ENCODE measurements at places on chromosomes 1 and 21.

GRCh38 chr1:211194826-211195225 is 60.9 kb upstream of the KCNH1 start:
- no peak for DNase-seq

GRCh38 chr1:184417916-184418315 is 31.1 kb downstream of the C1orf21 start:
- no peak for DNase-seq

DNA sequence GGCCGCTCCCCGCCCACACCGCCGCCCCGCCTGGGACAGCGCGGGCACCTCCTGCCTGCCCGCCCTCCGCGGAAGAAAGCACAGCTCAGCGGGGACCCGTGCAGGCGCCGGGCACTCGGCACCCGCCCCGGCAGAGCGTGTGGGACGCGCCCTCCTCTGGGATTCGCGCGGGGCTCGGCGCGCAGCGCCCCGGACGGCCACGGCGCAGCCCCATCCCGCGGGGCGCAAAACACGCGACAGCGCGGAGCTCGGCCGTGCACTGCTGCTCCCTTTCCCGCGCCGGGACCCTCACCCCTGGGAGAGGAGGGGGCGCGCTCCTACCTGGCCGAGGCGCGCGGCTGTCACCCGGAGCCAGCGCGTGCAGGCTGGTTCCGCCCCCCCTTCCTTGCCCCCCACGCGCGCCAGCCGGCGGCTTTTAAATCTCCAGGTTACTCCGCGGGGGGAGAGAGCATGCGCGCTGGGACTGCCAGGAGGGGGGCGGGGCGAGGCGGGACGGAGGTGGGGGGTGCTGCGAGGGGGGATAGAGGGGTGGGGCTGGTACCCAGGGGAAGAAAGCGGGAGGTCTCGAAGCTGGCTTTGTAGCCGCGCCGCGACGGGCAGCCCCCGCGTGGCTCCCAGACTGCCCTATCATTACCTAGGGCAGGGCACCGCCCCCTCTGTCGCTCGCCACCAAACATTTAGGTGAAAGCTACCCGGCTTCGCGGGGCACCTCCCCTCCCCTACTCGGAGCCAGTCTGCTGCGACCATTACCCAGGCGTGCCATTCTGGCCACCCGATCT is at the start of gene SLC45A3:
Gene SLC45A3, minus strand, starts transcription at position 437 of the 779 bp plus-strand sequence. CDS start 15,853 bp downstream, outside the sequence.
- no peak for DNase-seq

DNA sequence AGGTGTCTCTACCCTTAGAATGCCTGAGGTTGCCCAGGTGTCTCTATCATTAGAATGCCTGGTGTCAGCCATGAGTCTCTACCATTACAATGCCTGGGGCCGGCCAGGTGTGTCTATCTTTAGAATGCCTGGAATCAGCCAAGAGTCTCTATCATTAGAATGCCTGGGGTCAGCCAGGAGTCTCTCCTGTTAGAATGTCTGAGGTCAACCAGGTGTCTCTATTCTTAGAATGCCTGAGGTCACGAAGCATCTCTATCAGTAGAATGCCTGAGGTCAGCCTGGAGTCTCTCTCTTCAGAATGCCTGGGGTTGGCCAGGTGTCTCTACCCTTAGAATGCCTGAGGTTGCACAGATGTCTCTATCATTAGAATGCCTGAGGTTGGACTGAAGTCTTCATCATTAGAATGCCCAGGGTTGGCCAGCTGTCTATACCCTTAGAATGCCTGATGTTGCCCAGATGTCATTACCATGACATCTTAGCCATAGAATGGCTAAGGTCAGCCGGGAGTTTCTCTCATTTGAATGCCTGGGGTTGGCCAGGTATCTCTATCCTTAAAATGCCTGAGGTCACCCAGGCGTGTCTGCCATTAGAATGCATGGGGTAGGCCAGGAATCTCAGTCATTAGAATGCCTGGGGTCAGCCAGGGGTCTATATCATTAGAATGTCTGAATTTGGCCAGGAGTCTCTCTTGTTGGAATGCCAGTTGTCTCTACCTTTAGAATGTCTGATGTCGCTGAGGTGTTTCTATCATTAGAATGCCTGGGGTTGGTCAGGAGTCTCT is 44.0 kb downstream of the RNF187 start:
- DNase-seq = no peak

GRCh38 chr1:239008568-239008967 is 377.8 kb upstream of the CHRM3 start:
- DNase-seq = no peak

DNA sequence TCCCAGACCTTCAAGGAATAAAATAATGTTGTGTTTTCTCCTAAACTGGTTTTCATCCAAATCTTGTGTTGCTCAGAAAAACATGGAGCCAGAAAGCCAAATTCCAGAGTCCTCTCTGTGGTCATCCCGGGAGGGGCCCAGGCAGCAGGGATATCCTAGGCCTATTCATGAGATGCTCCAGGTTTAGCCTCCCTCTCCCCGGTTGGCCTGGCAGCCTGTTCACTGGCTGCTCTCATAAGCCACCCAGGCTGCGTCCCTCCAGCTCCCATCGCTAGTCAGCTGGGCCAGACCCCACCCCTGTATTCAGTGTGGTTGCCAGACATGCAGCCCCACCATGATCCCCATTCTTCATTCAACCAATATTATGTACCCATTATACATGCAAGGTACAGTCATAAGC is 113.4 kb upstream of the F3 start:
- DNase-seq = no peak

- DNase-seq = no peak
These were observed 19.4 kb downstream of the JUN start for GRCh38 chr1:58764294-58764978.

DNA sequence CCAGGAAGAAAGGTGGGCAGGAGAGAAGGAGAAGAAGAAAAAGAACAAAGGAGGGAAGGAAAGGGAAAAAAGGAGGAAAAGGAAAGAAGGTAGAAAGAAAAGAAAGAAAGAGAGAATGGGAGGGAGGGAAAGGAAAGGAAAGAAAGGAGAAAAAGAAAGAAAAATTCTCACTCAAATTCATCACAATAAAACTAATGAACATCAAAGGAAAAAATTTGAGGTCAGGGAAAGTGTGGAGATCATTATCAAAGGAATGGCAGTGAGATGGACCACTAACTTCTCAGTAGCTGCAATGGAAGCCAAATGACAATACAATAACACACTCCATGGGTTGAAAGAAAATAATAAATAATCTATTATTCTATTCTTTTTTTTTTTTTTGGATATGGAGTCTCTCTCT is 48.0 kb upstream of the JAK1 start:
- no peak for DNase-seq

- DNase-seq = no peak
These were observed 208.1 kb downstream of the USH2A start for GRCh38 chr1:216215169-216215568.

DNA sequence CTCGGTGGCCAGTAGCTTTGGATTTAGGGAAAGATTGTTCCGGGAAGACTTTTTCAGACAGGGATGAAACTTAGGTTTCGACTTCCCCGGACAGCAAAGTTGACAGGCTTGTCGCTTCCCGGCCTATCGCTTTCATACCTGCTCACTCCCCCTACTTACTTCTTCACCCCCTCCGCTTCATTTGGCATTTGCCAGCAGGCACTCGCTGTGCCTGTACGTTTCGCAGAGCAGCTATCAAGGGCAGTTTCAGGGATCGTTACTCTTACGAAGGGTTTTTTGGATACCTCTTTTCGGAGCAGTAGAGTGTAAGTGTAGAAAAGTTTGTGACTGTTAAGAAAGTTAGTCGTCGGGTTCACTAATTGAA is 393 bp downstream of the BLZF1 start:
- peak; percentile 23 for DNase-seq

DNA sequence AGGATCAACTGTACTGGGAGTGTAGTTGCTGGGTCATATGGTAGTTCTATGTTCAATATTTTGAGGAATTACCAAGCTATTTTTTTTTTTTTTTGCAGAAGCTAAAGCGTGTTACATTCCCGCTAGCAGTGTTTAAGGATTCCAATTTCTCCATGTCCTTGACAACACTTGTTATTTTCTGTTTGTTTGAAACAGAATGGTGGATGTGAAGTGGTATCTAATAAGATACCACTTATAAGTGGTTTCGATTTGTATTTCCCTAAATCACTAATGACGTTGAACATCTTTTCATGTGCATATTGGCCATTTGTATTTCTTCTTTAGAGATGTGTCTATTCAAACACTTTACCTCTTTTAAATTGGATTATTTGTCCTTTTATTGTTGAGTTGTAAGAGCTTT is 112.2 kb downstream of the DISP1 start:
- DNase-seq = no peak

DNA sequence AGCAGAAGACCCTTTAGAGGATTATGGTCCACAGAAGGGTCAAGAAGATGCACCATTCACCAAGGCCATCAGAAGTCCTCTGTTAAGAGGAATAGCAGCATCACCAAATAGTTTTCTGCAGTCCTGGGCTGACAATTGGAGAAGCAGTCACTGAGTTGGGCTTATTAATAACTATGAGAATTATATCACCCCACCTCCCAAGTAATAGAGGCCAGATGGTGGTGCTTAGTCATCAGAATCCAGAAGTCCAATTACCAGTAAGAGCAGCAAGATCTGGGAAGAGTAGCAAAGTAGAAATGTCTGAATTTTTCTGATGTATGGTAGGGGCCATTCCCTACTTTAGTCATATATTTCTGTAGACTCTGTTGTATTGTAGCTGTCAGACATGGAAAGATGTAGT is 6.1 kb upstream of the PSMA5 start:
- DNase-seq = no peak

- no peak for DNase-seq
These were observed 20.6 kb downstream of the ABCB10 start for GRCh38 chr1:229537894-229538293.

GRCh38 chr1:239677362-239677761 is 291.0 kb downstream of the CHRM3 start:
- DNase-seq = no peak

GRCh38 chr1:119720866-119721440 is 9.2 kb downstream of the PHGDH start:
- DNase-seq = no peak

DNA sequence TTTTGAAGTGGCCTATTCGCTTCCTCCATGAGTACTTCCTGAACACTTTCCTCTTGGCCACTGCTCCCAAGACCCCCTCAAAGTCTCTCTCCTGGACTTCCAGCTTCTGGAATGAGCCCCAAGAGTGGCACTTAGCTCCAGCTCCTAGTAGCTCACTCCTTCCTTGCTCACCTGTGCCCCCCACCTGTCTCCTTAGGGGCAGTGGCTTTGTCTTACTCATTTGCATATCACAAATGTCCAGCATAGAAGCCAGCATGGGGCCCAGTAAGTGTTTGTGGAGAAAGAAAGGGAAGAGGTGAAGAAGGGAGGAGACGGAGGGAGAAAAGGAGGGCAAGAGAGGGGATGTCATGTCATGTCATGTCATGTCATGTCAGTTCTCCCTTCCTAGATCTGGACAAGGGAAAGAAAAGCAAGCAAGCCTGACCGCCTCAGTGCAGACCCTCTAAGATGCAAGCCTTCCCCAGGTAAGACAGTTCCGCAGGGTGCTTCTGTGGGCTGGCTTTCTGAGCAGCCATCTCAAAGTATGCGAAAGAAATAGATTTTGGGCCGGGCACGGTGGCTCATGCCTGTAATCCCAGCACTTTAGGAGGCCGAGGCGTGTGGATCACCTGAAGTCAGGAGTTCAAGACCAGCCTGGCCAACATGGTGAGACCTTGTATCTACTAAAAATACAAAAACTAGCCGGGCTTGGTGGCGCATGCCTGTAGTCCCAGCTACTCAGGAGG is 6.9 kb upstream of the MX1 start:
- DNase-seq = no peak

DNA sequence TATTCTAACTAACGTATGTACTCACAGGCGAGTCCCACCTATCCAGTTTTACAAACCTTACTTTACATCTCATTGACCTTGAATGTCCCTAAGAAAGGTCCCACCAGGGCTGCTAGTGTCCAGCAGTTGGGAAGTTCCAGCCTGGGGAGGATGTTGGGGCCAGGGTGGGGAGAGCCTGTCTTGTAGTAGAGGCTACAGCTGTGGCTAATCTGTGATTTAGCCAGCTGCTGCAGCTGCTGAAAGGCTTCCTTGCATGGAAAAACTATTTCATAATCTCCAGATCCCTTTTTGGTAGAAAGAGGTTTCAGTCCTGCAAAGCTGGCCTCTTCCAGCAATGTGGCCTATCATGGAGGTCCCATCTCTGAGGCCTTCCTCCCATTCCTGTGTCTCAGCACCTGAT is 23.1 kb downstream of the TNN start:
- DNase-seq = no peak

DNA sequence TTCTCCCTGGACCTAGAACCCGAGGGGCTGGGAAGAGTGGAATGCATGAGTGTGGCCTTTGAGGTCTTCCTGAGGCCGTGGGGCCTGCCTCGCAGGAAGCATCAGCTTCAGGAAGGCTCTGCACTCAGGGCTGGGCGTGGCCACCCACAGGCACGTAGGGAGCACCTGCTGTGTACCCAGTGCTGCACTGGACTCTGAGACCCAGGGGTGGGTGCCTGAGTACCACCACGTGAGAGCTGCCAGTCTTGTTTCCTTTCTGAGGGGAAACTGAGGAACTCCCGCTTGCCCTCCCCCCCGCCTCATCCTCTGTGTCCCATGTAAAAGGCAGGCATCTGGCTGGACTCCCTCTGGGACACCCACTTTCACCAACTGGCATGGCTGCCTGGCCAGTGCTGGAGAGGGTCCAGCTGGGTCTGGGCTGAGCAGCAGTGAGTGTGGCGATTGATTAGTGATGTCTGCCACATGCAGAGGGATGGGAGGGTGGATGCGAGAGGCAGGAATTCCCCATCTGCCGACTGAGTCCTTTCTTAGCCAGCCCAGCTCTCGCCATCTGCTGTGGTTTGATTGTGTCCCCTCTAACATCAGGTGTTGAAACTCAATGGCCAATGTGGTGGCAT is 30.2 kb upstream of the TTC34 start:
- no peak for DNase-seq

DNA sequence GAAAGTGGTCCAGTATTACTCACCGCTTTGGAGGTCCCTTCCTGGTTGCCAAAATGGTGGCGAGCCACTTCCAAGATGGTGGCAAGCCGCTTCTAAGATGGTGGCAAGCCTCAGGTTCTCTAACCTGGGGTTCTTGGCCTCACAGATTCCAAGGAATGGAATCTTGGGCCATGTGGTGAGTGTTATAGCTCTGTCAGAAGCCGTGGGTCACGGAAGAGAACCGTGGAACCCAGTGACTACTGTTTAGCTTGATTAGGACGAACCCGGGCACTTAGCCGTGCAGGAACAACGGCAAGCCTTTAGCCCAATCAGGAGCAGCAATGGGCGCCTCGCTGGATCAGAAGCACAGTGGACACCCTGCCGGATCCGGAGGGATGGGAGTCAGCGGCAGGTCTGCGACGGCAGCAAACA is 356.2 kb upstream of the TMPRSS15 start:
- no peak for DNase-seq

DNA sequence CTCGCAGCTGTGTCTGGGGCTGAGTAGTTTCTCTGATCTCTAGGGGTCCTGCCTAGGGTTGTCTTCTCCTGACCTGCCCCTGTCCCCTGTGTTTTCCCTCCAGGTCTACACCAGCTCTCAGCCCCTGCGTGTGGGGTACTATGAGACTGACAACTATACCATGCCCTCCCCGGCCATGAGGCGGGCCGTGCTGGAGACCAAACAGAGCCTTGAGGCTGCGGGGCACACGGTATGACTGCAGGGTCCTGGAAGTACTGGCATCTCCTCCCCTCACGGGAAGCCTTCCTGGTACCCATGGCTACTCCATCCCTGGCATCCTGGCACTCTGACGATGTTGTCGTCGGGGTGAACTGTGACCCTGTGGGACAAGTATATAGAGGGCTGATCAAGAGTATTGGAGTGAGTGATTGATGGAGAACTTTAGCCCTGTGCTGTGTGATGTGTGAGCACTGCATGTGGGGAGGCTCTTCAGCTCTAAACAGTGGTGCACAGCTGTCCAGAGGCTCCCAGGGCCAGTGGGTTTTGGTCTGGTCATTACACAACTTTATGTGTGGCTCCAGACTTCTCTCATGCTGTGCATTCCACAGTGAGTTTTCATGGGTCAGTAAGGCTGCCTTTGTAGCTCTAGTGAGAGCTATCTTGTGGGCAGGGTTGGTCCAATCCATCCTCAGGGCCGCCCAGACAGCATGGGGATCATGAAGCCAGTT is 14.4 kb downstream of the FAAH start:
- DNase-seq = no peak

Measured in upper lobe of left lung (tissue), 6 donors.